ENCODE measurements at places on chromosomes 1 and 21.

DNA sequence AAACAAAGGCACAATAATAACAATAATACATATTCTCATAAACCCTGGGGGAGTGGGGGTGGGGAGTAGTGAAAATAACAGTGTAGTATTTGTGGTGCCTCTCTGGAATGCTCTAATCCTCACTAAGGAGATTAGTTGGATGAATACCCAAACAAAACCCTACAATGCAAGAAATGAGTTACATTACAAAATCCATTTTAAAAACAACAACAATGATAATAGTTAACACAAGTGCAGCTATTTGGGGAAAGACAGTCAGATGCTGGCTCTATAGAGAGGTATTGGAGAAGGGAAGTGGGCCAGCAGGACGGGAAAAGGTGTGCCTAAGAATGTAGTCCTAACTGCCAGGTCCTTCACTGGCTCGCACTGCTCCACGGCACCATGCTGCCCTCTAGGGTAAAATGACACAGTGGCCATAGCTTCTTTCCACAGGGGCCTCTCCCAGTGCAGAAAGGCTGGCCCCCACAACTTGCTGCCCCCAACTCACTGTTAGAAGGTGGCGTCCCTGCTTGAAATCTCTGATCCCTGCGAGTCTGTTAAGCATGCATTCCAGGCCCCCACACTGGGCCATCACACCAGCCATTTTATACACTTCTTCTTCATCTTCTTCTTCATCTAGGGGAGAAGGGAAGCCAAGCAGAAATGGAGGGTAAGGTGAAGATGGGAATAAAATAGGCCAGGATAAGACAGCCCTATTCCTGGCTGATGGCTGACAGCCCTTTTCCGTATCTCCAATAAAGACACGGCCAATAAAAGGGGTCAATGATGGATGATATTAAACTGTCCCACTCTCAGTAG, 113.8 kb downstream of the UBR4 start:
- DNase-seq, result no peak

DNA sequence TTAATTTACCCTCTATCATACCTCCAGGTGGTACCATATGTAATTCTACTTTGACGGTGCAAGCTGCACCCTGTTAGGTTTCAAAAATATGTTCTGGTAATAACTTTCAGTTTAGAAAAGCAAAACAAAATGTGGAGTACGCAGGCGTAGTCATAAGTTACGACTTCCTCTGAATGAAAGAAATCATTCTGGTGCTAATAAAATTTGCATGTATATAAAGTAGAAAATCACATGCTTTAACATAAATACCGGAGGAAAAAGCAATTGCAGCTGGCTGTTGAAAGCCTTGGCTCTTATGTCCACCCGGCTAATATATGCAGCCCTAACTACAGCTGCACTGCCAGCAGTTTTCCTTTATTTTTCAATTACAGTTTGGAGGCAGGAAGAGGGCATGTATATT, 65.2 kb upstream of the TMPRSS15 start:
- DNase-seq, result no peak

DNA sequence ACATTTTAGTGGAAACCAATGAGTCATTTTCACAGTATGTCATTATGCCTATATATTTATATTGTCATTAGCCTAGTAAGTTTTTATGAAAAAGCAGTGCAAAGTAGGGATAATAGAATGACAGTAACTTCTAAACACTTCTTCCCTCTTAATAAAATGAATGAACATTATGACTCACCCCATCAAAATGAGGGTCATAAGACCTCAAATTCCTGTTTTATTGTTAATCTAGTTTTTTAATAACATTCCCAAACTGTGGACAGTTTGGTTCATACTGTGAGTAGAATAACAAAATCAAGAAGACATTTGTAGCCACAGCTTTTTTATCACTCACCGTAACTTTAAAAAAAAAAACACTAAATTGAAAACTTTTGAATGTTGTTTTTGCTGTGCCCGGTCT, 160.5 kb downstream of the LRRC40 start:
- DNase-seq, result no peak

DNA sequence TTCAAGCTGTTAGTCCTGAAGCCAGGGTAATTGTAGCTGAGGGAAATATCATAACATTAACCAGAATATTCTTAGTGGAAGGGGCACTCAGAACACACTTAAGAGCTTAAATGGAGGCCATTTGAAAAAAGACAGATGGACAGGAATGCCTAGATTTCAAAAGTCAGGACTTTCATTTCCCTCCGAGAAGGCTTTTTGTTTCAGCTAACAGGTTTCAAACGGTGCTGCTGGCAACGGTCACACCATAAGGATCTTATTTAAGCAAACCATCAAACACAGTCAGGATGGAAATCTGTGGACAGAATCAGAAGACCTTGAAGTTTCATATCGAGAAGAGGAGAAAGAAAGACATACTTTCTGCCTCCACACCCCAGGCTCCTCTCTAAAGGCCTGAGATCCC, 70.1 kb downstream of the SLC66A1 start:
- no peak for DNase-seq

GRCh38 chr1:47201179-47201578, 11.3 kb upstream of the PDZK1IP1 start:
- no peak for DNase-seq

DNA sequence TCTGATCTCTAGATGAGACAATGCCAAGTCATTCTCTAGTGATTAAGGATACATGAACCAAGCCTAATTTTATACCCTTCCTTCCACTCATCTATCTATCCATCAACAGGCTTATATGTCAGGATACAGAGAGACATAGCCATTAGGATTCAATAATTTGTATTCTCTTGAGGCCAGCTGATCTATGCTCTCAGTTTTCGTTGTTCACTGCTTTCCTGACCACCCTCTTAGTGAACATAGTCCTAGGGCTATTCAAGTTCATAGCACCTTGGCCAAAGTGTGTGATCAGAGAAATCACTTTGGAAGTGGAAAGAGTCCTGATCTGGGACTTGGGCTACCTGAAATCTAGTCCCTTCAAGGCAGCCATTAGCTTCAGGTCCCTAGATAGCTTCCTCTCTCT, 4.2 kb upstream of the KPRP start:
- DNase-seq, result no peak

DNA sequence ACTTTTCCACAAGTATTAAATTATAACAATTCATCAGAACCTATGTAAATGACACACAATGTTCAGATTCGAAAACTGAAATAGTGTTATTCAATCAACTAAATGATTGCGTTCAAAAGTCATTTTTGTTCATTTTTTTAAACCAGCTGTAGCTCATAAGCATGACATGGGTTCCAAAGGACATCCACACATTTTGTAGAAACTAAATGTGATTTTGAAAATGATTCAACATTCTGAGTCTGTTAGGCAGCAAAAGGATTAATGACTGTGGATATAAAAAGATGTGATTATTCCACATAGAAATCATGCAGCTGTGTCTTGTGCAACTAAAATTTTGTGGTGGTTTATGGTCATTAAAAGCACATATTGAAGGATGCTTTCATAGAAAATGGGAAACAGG, 204.5 kb downstream of the BRINP3 start:
- DNase-seq, result no peak

DNA sequence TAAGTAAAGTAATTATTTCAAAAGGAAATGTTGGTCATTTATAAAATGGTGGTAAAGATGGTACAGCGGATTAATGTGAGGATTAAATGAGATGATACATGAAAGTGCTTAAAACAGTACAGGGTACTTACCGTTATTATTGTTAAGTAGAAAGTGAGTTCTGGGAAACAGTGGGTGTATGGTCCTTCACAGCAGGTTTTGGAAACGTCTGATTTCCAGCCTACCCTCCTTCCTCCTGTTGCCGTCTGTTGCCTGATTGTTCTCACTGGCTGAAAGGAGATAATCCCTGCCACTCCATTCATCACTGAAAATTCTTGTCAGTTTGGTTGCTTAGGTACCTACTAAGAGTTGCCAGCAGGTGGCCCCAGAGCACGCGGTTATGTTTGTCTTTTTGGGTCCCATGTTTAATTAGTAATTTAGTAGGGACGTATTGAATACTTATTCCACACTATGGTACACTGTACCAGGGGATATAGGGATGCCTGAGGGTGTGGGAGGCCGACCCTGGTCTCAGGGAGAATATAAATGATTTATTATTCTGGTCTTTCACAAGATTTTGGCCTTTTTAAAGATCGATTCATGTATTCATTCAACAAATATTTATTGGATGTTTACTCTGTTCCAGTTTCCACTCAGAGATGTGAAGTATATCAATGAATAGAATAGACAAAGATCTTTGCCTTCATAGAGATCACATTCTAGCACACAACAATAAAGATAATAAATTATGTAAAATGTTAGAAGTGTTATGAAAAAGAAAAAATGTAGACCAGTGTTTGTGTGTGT, 30.8 kb upstream of the RPTN start:
- DNase-seq, result peak; percentile 87

- no peak for DNase-seq
Measured at GRCh38 chr21:42829954-42830353, 49.4 kb downstream of the WDR4 start.

DNA sequence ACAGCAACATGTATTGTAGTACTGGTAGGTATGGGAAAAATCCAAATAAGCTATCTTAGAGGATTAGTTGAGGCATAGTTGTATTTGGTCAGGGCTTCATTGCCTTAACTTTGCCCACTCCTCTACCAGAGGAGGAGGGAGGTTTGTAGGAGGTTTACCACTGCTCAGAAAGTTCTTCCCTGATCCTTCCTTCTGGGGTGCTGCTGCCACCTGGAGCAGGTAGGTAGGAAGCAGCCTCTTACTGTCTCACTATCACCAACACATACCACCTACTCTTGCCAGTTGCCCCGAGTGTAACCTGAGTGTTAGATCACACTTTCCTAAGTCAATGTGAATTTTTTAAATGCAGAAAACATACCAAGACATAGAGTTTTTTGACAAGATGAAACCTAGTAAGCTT, 24.1 kb upstream of the ZSWIM5 start:
- no peak for DNase-seq

GRCh38 chr1:119853155-119853554, 41.9 kb upstream of the REG4 start:
- no peak for DNase-seq

- DNase-seq, result no peak
Measured at GRCh38 chr1:157369808-157370521, 182.3 kb downstream of the FCRL5 start.

- no peak for DNase-seq
Measured at GRCh38 chr1:31063631-31064030, 1.9 kb downstream of the PUM1 start.

GRCh38 chr1:231359113-231359512, 21.0 kb downstream of the SPRTN start:
- DNase-seq, result no peak

- DNase-seq, result no peak
Measured at GRCh38 chr1:193747579-193747978, 561.2 kb upstream of the B3GALT2 start.

DNA sequence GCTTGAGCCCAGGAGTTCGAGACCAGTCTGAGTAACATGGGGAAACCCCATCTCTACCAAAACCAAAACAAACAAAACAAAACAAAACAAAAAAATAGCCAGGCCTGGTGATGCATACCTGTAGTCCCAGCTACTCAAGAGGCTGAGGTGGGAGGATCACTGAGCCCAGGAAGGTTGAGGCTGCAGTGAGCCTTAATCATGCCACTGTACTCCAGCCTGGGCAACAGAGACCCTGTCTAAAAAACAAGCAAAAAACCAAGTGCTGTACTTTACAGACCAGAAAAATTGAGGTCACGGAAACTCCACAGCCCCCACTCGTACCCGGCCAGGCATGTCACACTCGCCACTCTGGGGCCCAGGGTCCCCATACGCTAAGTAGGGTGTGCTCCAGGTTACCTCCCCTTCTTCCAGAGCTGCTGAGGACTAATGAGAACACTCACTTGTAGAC, 22.9 kb downstream of the ATP2B4 start:
- peak; percentile 76 for DNase-seq

DNA sequence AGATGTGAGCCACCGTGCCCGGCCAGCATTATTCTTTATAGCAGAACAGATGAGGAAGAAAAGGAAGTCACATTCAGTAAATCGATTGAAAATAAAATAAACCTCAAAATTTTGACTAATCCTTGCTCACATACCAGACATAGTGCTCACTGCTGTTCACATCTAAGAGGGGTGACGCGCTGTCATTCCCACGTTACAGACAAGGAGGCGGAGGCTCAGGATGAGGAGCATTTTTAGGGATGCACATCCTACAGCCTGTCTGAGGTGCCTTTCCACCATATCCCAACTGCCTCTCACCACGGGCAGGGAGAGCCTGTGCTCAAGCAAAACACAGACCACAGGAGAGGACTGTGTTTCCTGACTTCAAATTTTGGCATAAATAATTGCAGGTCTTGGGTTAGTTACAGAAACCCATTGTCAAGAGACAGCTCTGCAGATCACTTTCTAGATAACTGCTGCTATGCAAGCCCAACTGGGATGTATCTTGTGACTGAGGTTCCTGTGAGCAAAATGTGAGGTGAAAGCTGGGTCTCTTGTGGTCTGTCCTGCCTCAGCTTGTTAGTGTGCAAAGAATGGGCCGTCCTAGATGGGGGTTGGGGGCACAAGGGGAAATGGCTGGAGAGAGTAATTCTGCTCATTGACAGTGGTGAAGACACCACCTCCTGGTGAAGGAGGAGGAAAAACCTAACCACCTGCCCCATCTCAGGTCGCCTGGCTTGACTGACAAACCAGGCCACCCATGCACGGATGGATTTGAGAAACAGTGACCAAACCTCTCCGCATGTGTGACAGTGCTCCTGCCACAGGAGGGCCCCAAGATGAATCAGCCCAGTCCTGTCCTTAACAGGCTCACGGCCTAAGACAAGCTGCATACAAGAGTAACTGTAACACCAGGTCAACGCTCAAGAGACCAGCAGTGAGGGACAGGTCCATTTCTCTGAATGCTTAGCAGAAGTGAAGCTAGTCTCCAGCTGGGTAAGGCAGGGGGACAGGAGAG, 8.2 kb downstream of the TNN start:
- no peak for DNase-seq

GRCh38 chr1:101307985-101308689, 71.3 kb downstream of the S1PR1 start:
- no peak for DNase-seq

DNA sequence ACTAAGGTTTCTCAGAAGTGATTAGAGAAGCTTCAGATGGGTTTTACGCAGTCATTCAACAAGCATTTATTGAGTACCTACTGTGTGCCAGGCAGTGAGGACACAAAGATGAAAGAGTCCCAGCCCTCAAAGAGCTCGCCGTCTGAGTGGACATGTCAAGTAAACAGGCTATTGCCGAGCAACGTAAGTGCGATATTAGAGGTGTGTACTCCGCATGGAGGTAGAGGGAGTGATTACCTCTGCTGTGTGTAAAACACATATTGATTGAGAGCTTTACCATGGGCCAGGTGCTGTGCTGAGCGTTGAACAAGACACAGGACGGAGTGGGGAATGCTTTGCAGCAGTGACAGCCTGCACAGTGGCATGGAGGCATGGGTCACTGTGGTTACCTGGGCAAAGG, 49.5 kb upstream of the GPR37L1 start:
- no peak for DNase-seq

Measured in activated CD8-positive, alpha-beta memory T cell treated with anti-CD3 and anti-CD28 coated beads for 24 hours (primary cell).